Stimulated activated naive B cell treated with anti-CD40 and anti-IgM and Interleukin-4, amounts not matched to agents 10 μg/mL and 1 μg/mL and 100 μg/mL, for 72 hours (primary cell): ENCODE measurements at places on chromosomes 5 and 9.

- no peak for DNase-seq
Observed at GRCh38 chr9:127919253-127919815, 2.5 kb upstream of the ST6GALNAC4 start.

GRCh38 chr5:121366515-121366914, 485.2 kb upstream of the FTMT start:
- DNase-seq: no peak

- no peak for DNase-seq
Observed at GRCh38 chr5:177397875-177398390, 2.5 kb downstream of the PFN3 start.

DNA sequence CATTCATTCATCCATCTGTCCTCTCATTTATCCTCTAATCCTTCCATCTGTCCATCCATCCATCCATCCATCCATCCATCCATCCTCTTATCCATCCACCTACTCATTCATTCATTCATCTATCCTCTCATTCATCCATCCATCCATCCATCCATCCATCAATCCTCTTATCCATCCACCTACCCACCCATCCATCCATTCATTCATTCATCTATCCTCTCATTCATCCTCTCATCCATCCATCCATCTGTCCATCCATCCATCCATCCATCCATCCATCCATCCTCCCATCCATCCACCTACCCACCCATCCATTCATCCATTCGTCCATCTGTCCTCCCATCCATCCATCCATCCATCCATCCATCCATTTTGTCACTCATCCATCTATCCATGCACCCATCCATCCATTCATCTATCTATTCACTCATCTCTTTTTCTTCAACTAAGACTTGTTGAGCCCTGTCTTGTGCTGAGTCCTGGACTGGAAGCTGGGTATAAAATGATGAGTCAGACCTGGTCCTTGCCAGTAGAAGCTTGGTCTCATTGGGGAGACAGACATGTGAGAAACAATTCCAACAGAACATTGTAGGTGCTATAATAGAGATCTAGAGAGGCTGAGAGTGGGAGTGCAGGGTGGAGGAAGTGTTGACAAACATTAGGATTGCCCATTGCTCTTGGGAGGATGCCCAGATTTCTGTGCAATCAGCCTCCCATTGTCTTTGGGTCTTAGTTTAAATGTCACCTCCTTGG, 55.0 kb upstream of the IER5L start:
- no peak for DNase-seq

GRCh38 chr9:14189578-14189977, 124.4 kb downstream of the NFIB start:
- no peak for DNase-seq

GRCh38 chr5:116372931-116373597, 201.6 kb downstream of the SEMA6A start:
- DNase-seq: no peak

- DNase-seq: no peak
Observed at GRCh38 chr9:72996114-72996513, 43.3 kb upstream of the ALDH1A1 start.

- no peak for DNase-seq
Observed at GRCh38 chr5:37631939-37632338, 207.9 kb downstream of the GDNF start.

DNA sequence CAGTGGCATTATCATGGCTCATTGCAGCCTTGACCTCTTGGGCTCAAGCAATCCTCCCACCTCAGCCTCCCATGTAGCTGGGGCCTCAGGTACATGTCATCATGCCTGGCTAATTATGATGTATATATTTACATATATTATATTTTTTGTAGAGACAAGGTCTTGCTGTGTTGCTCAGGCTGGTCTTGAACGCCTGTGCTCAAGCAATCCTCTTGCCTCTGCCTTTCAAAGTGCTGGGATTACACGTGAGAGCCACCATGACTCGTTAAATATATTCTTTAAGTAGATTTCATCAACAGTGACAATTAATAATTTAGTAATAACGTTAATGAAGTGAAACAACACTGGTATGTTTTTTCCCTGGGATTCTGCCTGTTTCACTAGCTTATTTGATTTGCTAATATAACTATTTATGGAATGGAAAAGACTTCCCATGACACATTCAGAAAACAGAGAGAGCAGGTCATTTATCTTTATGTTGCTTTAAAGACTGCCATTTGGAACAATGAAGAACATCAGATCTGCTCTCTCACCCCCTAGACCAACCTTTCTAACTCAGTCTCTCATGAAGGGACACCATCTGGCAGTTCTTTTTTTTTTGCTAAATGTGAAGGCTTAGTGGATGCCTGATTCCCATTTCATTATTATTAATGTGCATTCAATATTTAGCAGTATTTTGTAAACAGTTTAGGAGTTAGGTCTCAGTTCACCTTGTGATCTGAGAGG, 295.6 kb downstream of the KIF4B start:
- DNase-seq: no peak

- no peak for DNase-seq
Observed at GRCh38 chr5:28574606-28575005, 1536.2 kb upstream of the CDH9 start.

DNA sequence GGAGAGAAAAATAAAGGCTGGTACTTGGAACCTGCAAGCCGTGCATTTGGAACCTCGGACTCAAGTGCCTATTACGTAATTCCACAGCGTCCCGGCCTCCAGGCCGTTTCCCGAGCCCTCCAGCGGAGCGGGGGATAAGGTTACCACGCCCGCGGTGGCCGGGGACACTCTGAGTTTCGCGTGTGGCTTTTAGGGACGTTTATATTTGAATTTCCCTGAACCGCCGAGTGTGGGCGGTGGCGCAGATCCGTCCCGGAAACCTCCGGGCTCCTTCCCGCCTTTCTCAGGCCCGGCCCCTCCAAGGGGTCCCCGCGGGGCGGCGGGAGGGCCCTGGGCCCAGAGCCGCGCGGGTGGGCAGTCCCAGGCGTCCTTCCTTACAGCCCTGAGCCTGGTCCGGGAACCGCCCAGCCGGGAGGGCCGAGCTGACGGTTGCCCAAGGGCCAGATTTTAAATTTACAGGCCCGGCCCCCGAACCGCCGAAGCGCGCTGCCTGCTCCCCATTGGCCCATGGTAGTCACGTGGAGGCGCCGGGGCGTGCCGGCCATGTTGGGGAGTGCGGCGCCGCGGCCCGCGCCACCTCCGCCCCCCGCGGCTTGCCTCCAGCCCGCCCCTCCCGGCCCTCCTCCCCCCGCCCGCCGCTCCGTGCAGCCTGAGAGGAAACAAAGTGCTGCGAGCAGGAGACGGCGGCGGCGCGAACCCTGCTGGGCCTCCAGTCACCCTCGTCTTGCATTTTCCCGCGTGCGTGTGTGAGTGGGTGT, at the start of gene LMNB1:
Gene LMNB1 (plus strand): TSS at position 638 of the 758 bp plus-strand sequence. CDS start 373 bp downstream, outside the sequence.
- peak; percentile 95 for DNase-seq

GRCh38 chr5:1527533-1528205, 3.9 kb upstream of the LPCAT1 start:
- no peak for DNase-seq

- DNase-seq: no peak
Observed at GRCh38 chr5:2126512-2126911, 243.8 kb upstream of the IRX4 start.

DNA sequence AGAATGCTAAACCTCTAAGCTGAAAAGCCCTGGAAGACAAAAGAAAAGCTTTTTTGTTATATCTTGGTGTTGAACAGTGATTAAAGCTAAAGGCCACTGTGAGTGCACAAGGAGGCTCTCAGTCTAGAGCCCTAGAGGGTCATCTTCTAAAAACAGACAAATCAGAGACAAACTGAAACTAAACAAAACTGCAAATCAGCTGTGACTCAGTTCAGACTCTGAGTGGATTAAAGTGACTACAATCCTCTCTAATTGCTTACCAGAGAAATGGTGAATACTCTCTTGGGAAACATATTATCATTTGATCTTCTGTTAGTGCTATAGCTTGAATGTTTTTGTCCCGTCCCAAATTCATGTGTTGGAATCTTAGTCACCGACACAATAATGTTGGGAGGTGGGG, 491.9 kb downstream of the CDH18 start:
- DNase-seq: no peak

DNA sequence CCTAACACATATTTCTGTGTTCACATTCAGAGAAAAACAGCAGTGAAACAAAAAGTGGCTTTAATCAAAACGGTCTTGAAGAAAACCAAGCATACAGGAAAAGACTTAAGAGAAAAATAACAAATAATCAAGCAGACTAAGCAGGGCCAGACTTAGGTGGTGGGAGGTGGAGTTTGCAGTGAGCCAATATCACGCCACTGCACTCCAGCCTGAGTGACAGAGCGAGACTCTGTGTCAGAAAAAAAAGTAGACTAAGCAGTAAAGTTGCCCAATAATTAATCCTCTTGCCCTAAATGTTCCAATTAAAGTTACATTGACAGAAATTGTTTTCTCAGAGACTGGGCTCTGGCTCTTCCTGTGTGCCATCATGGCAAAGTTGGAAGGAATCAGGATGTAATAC, 26.6 kb upstream of the GLDC start:
- DNase-seq: no peak

- no peak for DNase-seq
Observed at GRCh38 chr5:94693845-94694370, 75.4 kb downstream of the SLF1 start.

- DNase-seq: no peak
Observed at GRCh38 chr5:16570121-16570815, 46.5 kb downstream of the RETREG1 start.

DNA sequence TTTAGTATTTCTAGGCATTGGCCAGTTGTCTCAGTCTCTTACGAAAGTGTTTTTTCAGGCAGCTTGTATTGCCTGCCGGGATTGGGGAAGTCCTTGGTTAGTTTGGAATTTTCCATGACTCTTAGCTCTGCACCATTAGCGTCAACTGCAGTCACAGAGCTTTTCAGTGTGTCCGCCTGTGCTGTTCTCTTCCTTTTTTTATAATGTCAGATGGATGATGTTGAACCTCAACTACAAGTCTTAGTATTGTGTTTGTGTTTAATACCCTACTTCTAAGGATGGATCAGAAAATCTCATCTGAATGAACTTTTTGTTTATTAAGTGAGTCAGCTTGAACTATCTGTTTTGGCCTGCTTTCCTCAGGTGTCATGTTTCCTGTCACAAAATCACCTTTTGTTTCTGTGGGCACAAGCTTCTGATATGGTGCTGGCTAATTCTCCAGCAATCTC, 33.1 kb downstream of the ATP6V0E1 start:
- DNase-seq: peak; percentile 44

DNA sequence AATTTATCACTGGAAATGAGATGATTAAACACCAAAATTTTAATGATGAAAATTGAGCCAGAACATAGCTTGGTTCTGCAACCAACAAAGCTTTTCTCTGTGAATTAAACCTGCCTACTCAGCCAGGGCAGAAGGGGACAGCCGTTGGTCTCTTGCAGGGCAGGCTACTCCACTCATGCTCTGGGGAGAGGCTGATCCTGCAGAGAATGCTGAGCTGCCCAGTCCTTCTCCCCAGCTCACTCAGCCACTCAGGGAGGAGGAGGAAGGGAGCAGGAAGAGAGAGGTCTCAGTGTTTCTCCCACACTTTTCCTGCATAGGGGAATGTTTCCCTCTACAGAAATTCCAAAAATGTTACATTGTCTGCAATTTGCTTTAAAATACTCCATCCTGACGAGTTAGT, 40.4 kb upstream of the HMHB1 start:
- DNase-seq: no peak

DNA sequence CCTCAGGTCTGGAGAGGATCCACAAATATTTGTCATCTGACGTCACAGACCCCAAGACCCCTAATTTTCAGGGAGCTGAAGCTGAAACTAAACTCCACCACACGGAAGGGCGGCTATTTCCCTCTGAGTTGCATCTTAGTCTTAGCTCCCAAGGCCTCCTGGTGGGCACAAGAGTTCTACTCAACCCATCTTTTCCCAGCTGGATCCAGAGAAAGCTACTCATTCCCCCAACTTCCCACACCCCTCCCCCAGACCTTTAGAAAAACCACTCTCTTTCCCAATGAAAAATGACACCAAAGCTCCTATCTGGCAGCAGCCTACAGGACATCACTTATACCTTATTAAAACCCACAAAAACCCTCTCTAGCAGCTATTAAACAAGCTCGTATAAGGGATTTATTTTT, 67.1 kb upstream of the SLC1A1 start:
- DNase-seq: no peak

DNA sequence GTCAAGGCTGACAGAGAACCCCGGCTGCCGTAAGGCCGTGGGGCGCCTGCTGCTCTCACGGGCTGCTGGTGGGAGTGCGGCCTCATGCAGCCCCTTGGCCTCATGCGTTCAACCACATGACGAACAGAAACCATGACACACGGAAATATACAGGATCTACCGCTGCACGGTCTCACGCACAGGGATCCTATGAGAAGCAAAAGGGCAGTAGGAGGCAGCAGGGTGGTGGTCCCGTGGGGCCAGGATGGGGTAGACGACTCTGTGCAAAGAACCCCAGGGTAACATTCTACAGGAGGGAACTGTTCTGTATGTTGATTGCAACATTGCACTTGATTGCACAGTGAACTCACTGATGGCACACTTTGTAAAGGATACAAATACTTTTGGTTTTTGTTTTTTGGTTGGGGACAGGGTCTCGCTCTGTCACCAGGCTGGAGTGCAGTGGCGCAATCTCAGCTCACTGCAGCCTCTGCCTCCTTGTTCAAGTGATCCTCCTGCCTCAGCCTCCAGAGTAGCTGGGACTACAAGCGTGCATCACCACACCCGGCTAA, 51.6 kb downstream of the NACC2 start:
- no peak for DNase-seq

- DNase-seq: no peak
Observed at GRCh38 chr5:110769000-110769681, 30.3 kb downstream of the SLC25A46 start.
